ENCODE measurements at places on chromosomes 7 and 10.

DNA sequence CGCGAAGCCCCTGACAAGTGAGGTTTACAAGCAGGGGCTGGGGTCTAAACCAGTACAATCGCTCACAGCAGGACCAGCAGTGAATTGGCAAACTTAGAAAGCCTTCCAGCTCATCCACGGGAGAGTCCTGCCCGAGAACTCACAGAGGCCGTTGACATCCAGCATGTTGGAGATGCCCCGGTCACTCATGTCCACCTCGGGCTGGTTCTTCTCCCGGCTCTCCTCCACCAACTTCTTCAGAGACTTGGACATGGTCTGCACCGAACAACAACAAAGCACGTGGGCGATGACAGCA, 447 bp downstream of the RSU1 start:
- DNase-seq, result no peak

DNA sequence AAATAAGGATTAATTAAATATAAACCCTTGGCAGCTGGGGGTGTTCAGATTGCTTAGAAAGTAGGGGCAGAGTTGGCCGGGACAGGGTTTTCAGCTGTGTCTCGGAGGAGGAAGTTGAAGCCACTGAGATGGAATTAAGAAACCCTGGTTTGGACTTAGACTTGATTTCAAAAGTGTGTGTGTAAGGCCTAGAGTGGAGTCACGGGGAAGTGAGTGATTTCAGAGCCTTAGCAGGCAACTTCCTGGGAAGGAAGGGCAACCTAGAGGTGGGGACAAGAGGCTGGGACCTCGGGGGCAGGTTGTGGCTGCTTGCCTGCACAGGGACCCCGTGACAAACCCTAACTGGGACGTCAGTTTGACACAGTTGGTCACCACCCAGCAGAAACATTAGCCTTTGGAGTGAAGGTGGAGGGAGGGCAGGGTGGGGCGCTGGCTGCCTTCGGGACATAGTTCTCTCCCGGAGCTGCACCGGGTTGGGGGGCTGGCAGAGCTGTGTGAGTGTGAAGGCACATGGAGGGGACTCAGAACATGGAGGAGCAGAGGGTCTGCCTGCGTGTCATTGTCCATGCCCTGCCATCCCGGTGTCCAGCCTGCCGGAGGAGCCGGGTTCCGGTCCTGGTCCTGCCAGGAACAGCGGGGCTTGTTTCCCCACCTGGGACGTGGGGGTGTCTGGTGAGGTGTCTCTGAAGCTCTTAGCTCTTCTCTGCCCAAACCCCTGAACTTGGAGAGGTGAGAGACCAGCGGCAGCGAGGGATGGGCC, 1.8 kb downstream of the BRI3 start:
- no peak for DNase-seq

GRCh38 chr7:51633596-51633995, 317.0 kb upstream of the COBL start:
- no peak for DNase-seq

DNA sequence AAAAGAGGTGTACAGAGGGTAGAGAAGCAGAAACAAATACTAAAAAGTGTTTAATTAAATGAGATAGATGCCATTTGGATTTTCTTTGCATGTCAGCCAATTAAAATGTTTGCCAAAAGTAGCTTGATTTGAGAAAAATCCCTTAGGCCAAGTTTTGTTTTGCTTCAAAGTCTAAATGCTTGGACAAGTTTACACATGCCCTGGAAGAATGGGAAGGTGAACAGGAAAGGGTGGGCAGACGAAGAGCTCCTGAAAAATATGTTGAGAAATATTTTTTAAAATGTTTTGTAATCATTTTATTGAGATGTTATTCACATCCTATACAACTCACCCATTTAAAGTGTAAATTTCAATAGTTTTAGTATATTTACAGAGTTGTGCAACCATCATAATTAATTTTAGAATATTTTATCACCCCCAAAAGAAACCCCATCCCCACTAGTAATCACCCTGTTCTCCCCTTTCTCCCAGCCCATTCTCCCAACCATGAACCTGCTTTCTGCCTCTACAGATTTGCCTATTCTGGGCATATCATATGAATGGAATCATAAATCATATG, 98.5 kb upstream of the ANK3 start:
- no peak for DNase-seq

- no peak for DNase-seq
Observed at GRCh38 chr10:79488336-79488735, 24.0 kb upstream of the EIF5AL1 start.

DNA sequence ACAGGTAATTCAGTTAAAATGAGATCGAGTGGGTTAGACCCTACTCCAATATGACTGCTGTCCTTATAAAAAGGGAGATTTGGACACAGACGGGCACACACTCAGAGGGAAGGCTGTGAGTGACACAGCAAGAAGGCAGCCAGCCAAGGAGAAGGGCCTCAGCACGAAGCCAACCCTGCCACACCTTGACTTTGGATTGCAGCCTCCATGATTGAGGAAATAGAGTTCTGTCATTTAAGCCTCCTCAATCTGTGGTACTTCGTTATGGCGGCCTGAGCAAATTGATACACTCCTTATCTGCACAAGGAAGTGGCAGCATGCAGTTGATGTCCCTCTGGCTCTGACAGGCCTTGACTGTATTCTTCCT, 43.8 kb downstream of the SH2D4B start:
- no peak for DNase-seq
